Stimulated activated CD8-positive, alpha-beta memory T cell treated with anti-CD3 and anti-CD28 coated beads, Interleukin-15, amount 100 ng/mL, for 4 hours (primary cell): ENCODE measurements at places on chromosomes 7 and 10.

DNA sequence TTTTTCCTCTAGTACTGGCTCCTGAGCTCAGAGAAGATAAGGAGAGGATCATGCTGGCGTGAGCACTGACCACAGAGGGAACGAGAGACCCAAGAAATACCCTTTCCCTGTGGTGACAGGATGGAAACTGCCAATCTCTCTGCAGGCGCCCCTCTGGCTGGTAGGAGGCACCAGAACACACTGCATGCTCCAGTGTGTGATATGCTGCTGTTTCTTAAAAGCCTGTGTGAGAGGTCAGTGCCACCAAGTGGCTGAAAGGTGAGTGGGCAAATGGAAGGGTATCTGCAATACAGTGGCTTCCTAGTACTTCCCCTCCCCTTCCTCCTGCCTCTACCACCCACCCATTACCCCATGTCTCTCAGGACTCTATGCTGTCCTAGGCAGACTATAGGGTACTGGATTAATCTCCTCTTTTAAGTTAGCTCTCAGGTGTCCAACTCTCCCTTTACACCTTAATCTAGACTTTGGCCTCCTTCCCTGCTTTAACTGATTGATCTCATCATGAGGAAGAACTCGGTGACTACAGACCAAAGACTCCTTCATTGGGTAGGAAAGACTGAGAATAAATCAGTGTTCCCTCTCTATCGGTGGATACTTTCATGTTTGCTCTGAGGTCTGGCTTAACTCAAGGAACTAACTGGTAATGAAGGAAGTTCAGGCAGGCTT, 283.6 kb downstream of the ADRA2A start:
- no peak for DNase-seq

DNA sequence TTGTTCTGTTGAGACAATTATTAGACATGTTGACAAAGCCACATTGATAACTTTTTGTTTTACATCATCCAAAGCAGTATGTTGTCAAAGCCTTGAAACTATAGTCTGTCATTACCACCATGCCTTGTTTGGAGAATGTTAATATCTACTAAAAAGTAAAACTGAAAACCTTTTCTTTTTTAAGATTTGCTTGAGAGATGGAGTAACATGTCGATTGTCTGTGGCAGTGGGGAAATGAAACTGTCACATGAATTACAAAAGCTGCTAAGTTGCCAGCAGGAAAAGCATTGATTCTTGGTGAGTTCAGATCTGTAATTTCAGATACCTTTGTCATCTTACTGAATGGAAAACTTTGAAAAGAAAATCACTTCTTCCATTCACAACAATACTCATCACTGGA, 69.1 kb downstream of the TFPI2 start:
- no peak for DNase-seq

GRCh38 chr10:5446390-5446926, 34.1 kb downstream of the NET1 start:
- peak; percentile 55 for DNase-seq

DNA sequence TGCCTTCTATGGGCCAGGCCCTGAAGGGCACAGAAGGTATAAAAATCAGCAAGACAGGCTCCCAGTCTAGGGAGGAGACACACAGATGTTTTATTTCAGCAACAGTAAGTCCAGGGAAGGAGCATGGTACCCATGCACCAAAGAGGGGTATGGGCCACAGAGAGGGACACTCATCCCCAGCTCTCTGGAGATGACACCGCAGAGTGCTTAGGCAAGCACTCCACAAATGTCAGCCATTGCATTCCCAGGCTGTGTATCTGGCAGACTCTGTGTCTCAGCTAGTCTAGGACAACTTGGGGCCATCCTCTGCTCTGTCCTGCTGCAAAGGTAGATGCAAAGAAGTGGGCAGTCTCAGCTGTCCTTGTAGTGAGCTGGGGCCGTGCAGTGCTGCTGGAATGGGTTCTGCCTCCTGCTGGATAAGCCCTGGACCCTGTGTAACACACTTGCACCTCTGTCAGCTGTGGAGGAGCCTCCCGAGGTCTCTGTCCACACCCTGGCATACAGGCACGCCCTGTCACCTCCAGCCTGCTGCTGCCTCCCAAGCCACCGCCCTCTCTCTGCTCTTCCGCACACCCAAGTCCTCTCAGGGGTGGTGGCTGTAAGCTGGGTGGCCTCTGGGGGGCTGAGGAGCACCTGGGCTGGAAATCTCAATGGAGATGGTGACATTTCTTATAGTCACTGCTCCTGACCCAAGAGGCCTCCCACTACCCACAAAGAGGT, 57.6 kb downstream of the VOPP1 start:
- DNase-seq, result no peak

GRCh38 chr10:69958556-69958902, 94.1 kb upstream of the MACROH2A2 start:
- DNase-seq, result no peak

DNA sequence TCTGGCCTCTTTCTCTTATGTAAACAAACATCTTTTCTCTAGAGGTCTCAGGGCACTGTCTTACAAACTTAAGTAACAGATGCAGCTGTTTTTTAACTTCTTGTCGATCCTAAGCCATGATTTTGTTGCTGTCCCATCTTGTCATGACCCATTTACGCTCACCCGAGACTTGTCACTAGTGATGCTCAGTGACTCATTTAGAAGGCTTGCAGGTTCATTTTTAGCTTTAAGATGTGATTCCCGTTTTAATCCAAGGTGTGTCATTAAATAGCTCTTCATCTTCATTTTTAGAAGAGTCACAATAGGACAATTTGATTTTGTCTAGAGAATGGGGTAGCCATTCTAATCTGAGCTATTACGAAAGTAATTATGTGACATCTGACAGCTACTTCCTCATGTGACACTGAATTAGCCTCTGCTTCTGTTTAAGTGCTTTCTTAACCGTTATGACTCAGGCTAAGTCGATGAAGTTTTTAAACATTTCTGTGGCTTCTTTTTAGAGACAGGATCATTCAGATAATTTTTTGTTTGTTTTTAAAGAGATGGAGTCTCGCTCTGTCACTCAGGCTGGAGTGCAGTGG, 42.7 kb downstream of the SPDYE5 start:
- no peak for DNase-seq

DNA sequence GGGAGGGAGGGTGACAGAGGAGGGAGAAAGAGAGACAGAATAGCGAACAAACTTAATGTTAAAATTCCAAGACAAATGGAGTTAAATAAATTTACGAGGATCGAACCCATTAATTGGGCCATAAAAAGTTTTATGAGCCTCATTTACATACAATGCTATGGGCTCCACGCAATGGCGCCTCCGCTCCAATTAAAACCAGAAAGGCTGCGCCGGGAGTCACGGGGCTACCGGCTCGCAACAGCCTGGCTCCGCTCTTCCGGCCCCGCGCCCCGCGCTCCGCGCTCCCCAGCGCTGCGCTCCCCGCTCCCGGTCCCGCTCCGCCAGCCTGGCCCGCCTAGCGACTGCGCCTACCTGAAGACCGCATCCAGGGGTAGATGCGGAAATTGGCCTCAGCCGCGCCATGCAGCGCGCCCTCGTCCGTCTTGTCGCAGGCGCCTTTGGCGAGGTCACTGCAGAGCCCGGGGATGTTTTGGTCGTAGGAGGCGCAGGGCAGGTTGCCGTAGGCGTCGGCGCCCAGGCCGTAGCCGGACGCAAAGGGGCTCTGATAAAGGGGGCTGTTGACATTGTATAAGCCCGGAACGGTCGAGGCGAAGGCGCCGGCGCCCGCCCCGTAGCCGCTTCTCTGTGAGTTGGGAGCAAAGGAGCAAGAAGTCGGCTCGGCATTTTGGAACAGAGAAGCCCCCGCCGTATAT, 513 bp downstream of the HOXA7 start:
- no peak for DNase-seq

DNA sequence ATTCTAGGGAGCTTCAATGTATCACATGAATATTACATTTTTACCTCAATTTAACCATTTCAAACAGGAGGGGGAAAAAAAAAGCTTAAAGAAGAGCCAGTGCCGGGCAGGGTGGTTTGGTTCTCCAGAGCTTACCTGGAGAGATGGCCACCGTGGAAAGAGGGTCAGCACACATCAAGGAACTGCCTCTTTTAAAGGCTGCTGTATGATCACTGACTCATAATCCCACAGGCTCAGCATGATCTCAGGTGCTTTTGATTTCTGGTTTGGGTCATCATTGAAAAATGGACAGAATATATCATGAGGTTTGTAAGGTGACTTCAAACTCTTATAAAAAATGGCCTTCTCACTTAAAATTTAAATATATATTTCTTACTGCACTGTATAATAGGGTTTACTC, 67.5 kb upstream of the MDFIC start:
- no peak for DNase-seq
